ENCODE measurements at places on chromosomes 7 and 10.

DNA sequence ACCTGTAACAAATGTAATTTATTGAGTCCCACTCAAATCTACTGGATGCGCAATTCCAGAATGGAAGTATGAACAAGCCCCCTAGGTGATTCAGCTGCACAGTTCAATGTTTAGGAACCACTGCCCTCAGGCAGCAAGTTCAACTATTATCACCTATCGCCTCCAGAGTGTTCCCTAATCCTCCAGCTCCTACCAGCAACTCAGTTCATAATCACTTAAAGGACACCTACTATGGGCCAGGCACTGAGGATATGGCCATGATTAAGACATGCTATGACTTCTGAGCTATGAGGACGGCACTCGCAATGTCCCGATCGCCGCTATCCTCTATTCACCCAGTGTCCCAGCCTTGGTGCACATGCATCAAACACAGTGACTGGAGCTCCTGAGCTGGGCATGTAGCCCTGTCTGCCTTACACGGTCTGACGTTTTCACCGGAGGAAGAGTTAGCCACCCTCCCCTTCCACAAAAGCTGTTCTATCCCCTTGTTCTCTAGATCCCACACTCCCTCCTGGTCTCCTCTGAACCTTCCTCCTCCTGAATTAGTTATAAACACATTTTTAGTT is 22.3 kb downstream of the RHEB start:
- H3K27ac ChIP-seq: no peak overlapping the region
- H3K27me3 ChIP-seq: no peaks in the 10 kb centered on the region
- no peaks in the 10 kb centered on the region for H3K4me1 ChIP-seq
- no peaks in the 10 kb centered on the region for H3K36me3 ChIP-seq
- H3K4me3 ChIP-seq: no peak overlapping the region

DNA sequence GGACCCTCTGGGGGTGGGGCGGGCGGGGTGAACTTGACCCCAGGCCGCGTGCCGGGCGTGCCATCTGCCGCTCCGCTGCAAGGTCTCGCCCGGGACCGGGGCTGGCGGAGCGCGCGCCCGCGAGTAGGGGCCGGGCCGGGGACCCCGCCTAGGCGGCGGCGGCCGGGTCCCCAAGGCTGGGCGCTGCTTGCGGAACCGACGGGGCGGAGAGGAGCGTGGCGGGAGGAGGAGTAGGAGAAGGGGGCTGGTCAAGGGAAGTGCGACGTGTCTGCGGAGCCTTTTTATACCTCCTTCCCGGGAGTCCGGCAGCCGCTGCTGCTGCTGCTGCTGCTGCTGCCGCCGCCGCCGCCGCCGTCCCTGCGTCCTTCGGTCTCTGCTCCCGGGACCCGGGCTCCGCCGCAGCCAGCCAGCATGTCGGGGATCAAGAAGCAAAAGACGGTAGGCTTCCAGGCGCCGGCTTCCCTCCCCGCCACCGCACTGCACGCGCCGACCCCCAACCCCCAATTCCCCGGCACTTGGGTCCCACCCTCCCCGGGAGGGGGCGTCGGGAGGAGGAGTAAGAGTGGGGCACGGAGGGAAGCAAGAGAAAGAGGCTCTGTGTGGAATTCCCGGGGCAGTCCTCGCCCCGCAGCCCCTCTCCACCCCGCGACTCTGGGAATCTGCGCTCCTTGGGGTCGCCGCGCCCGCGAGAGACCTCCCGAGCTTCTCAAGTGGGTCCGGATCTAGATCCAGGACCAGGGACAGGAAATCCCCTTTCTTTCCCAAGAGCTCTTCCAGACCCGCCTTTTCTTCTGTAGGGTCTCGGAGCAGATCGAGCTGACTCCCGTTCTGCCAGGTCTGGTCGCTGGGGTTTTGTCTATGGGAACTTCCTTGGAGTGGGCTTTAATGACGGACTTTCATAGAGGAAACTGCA is at the start of gene PAPSS2:
Gene PAPSS2 (plus strand): TSS at position 308 of the 913 bp plus-strand sequence. CDS start 104 bp downstream, at position 412.
- peak; percentile 92 for DNase-seq
- H3K4me1 ChIP-seq: peaks cover 45% of the 10 kb centered on the region
- H3K4me3 ChIP-seq: peak within 1 kb of the TSS; percentile 75
- no peaks in the 10 kb centered on the region for H3K27me3 ChIP-seq
- peak within 1 kb of the TSS; percentile 94 for H3K27ac ChIP-seq

DNA sequence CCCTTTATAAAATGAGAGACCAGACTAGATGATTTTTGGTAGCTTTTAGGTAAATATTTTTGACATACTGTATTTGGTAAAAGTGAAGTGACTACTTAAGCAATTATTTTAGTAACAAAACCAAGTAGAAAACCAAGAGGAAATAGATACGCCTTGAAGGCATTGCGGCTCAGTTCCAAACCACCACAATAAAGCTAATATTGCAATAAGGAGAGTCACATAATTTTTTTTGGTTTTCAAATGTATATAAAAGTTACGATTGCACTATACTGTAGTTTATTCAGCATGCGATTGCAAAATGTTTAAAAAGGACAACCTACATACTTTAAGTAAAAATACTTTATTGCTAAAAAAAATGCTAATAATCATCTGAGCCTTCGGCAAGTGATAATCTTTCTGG is 581.7 kb upstream of the POT1 start:
- H3K36me3 ChIP-seq: no peaks in the 10 kb centered on the region
- no peak overlapping the region for H3K27ac ChIP-seq
- H3K27me3 ChIP-seq: no peaks in the 10 kb centered on the region

GRCh38 chr10:16890691-16891090 is 73.5 kb upstream of the RSU1 start:
- no peaks in the 10 kb centered on the region for H3K36me3 ChIP-seq
- H3K4me1 ChIP-seq: peaks cover 7% of the 10 kb centered on the region
- H3K27ac ChIP-seq: no peak overlapping the region
- no peak overlapping the region for H3K4me3 ChIP-seq
- DNase-seq: no peak
- H3K27me3 ChIP-seq: no peaks in the 10 kb centered on the region

DNA sequence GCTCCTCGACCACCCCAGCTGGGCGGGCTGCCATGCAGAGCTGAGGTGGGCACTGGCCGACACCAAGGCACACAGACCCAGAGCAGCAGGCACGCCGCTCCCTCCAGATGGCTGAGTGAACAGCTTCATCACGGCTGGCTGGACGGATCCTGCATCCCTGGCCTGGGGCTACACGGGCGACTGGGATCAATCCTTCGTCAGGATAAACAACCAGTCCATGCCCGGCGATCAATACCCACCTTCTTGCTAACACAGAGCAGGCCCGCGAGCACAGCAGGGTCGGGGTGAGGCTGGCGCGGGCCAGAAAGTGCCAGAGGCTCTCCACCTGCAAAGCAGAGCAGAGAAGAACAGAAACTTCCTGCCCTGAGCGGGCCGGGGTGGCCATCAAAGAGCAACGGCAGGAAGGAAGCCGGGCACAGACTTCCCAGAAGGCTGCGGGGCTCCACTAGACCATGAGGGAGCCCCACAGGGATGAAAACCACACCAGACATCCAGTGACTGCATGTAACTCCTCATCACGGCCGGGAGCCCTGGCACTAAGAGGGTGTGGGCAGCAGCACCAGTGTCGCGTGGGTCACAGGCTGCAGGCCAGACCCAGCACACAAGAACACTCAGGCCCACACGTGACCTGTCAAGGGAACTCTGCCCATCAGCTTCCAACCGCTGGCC is 166.4 kb downstream of the MAD1L1 start:
- H3K27ac ChIP-seq: no peak overlapping the region
- DNase-seq: no peak
- peaks cover 22% of the 10 kb centered on the region for H3K36me3 ChIP-seq
- H3K4me3 ChIP-seq: no peak overlapping the region
- H3K27me3 ChIP-seq: no peaks in the 10 kb centered on the region

All from upper lobe of left lung (tissue), 6 donors.